Stimulated activated CD8-positive, alpha-beta memory T cell treated with anti-CD3 and anti-CD28 coated beads, Interleukin-2, amount 100 ng/mL, for 48 hours (primary cell): ENCODE measurements at places on chromosomes 6 and 20.

DNA sequence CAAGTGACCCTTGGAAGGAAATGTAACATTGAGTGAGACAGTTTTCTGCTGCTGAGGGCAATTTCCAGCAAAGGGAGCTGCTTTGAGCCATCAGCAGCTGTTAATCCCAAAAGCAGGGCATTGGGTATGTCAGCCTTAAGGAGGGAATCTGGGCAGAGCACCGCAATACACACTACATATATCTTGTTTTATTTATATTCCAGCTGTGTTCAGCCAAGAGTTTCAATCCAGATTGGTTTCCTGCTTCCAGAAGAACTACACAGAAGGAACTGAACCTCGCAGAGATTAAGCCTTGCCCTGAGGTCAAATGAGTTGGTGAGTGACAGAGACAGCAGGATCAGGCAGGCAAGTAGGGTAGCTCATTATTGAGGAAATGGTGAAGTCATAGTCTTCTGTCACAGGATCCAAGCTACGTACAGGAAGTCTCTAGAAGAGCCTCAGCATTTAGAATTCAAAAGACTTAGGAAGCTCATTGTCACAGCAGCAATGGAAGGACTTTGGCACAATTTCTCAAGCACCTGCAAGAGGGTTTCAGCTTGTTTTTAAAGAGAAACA is 109.9 kb upstream of the HEY2 start:
- no peak for DNase-seq

DNA sequence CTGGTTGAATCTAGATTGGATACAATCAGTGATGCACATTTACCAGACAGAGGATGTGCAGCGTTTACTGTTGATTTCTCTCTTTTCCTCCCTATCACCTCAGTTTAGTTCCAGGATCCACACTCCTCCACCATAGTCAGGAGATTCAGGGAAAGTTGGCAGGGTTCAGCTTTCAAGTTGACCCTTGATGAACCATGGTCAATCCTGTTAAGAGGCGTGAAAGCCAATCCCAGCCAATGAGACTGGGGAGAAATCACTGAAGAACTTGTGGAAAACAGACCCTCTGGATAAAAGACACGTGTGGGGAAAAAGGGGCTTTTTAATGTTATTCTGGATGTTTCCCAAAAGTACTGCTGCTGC is 19.2 kb upstream of the SCP2D1 start:
- DNase-seq, result no peak

- DNase-seq, result no peak
Measured at GRCh38 chr20:63501818-63502670, 3.2 kb upstream of the EEF1A2 start.

DNA sequence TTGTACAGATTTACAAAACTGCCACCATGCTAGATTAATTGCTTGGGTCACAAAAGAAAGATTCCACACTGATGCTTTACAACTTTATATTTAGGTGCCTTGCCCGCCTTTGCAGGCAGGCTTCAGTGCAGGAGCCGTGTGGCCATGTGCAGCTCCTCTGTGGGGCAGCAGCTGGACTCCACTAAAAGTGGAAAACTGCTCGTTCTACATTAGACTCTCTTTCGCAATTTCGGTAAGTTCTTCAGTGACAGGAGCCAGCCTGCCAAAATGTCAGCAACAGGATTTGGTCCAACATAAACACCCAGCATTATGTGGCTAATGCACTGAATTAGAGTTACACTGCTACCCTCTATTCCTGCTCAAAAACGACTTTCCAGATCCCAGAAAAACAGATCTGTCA is 174.4 kb upstream of the KCNK16 start:
- DNase-seq, result no peak

- DNase-seq, result no peak
Measured at GRCh38 chr6:121809211-121809610, 373.8 kb downstream of the GJA1 start.

DNA sequence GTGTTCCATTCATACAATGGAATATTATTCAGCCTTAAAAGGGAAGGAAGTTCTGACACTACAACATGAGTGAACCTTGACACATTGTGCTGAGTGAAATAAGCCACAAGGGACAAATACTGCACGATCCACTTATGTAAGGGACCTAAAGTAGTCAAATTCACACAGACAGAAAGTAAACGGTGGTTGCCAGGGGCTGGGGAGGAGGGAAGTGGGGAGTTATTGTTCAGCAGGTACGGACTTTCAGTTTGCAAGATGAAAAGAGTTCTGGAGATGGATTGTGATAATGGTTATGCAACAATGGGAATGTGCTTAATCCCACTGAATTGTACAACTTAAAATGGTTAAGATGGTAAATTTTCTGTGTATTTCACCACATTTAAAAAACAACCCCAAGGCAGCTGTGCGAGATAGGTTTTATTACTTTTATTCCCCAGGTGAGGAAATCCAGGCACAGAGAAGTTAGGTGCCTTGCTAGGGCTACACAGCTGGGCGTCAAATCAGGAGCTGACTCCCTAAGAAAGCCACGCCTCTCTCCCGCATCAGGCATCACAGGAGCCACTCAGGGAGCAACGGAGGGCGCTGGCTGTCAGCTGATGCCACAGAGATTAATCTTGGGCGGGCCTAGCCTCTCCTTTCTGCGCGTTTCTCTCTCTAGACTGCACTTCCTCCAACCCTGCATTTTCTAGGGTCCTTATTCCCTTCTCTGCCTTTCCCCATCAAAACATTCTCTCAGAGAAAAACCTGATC is 9.3 kb upstream of the TRAF3IP2 start:
- no peak for DNase-seq

- no peak for DNase-seq
Measured at GRCh38 chr20:18832546-18833200, 19.1 kb downstream of the SCP2D1 start.

- no peak for DNase-seq
Measured at GRCh38 chr6:126937426-126937825, 181.0 kb upstream of the RSPO3 start.

GRCh38 chr20:50977066-50978021 is 18.7 kb downstream of the MOCS3 start:
- no peak for DNase-seq

- no peak for DNase-seq
Measured at GRCh38 chr6:16043171-16044135, 85.4 kb upstream of the MYLIP start.

- no peak for DNase-seq
Measured at GRCh38 chr6:166554316-166554715, 32.2 kb downstream of the RAMACL start.

GRCh38 chr6:22045261-22045912 is 251.4 kb downstream of the PRL start:
- no peak for DNase-seq
